ENCODE measurements at places on chromosomes 12 and 14. TPM values are rescaled to one million over a fixed set of nuclear protein-coding genes. Genes with fewer than 3 reads are reported as not detected.

Gene TEX52
- not detected for total RNA-seq

Gene GALNT16
- under 0.01 TPM for total RNA-seq

Gene CLEC2A
- total RNA-seq: not detected

Gene BCL11B
- total RNA-seq: under 0.01 TPM

Gene IFNG-AS1
- not detected for total RNA-seq

Gene MYH6
- total RNA-seq: not detected

Gene REP15
- 13.5 TPM for total RNA-seq

Gene GPR137C
- total RNA-seq: 0.79 TPM

Gene OVCH1
- under 0.01 TPM for total RNA-seq

Gene FAR2
- 45.5 TPM for total RNA-seq

Gene RABGGTA
- total RNA-seq: 17.3 TPM

Gene TCL1B
- total RNA-seq: not detected

Gene RNASE2
- total RNA-seq: not detected

Gene TRHDE
- total RNA-seq: not detected

Gene NTF3
- under 0.01 TPM for total RNA-seq

Gene FGF6
- total RNA-seq: not detected

Gene LYZ
- under 0.01 TPM for total RNA-seq

Gene ZDHHC22
- under 0.01 TPM for total RNA-seq

Gene FOXN4
- total RNA-seq: not detected

Gene VRTN
- total RNA-seq: not detected

Gene TAS2R20
- total RNA-seq: 1.1 TPM

Gene USP44
- 0.87 TPM for total RNA-seq

Gene MAP3K9
- under 0.01 TPM for total RNA-seq

Gene PRH2
- not detected for total RNA-seq

Gene KRT83
- not detected for total RNA-seq

Gene RGS6
- not detected for total RNA-seq
